Mammary epithelial cell (primary cell): ENCODE measurements at places on chromosomes 16 and 17. TPM values are rescaled to one million over a fixed set of nuclear protein-coding genes. Genes with fewer than 3 reads are reported as not detected.

Gene HSPB9
- total RNA-seq: not detected in 2 replicates

- no peak for DNase-seq
Measured at GRCh38 chr17:19614900-19615299, 33.7 kb upstream of the ALDH3A2 start.

Gene CCL18
- not detected in 2 replicates for total RNA-seq

- DNase-seq: no peak
Measured at GRCh38 chr16:5465714-5466113, 368.1 kb upstream of the EEF2KMT start.

Gene CALB2
- total RNA-seq: 16.7 TPM

DNA sequence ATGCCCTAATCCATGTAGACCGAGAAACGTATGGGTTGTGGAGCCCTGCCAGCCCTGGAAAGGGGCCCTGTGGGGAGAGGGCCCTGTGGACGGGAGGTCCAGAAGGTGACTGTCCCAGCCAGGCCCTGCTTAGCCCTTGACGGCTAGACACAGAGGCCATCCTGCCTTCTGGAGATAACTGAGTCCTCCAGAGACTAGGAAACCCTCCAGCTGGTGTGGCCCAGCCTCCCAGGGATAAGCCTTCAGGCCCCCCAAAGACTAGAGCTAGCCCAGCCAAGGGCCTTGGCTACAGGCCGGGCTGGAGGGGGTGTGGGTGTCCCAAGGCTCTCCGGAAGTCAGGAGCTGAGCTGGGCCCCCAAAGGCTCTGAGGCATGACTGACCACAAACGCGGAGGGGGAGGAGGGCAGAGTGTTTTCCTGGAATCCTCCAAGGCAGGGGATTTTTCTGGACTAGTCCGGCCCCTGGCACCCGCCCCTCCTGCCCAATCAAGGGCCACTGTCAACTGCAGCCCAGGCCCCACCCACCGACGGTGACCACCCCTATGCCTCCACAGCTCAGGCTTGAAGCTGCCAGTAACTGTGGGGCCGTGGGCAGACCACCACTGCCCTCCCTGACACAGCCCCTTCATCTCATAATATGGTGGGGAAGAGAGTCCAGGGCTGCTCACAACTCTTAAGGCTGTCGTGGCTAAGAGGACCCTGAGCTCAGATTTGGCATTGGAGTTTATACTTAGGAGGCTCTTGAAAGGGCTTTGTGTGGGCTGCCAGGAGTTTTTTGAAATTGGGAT, 885 bp upstream of the VASN start:
- DNase-seq: no peak

DNA sequence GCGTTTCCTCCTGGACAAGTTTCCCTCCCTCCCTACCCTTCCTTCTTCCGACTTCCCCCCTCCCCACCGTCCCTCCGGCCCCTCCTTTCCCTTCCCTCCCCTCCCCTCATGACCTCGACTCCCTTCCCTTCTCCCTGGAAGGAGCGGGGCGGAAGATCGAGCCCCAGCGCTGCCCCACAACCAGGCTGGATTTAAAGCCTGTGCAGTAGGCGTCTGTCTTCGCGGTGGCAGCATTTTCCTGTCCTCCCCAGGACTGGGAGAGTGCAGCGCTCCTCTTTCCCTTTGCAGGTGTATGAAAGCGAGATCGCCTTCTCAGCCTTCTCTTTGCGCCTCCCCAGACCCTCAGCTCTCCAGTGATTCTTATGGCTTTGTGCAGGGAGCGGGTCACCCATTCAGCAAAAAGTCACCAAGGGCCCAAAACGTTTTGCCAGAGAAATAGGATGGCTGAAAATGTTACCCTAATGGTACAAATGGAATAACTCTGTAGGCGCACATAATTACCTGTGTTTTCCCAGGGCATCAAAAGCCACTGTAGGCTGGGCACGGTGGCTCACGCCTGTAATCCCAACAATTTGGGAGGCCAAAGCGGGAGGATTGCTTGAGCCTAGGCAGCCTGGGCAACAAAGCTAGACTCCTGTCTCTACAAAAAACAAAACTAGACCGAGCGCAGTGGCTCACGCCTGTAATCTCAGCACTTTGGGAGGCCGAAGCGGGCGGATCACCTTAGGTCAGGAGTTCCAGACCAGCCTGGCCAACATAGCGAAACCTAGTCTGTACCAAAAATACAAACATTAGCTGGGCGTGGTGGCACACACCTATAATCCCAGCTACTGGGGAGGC, 40.8 kb downstream of the SLFN12L start:
- no peak for DNase-seq

DNA sequence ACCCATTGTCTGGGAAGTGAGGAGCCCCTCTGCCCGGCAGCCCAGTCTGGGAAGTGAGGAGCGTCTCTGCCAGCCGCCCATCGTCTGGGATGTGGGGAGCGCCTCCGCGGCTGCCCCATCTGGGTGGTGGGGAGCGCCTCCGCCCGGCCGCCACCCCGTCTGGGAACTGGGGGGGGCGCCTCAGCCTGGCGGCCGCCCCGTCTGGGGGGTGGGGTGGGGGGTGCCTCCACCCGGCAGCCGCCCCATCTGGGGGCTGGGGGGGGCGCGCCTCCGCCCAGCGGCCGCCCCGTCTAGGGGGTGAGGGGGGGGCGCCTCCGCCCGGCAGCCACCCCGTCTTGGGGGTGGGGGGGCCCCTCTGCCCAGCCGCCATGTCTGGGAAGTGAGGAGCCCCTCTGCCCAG, 78.4 kb downstream of the RPGRIP1L start:
- DNase-seq: no peak

GRCh38 chr16:69812688-69813014, 50.5 kb downstream of the WWP2 start:
- no peak for DNase-seq

Gene KRTAP16-1
- not detected in 2 replicates for total RNA-seq

GRCh38 chr17:51455931-51456330, 195.6 kb downstream of the UTP18 start:
- no peak for DNase-seq

DNA sequence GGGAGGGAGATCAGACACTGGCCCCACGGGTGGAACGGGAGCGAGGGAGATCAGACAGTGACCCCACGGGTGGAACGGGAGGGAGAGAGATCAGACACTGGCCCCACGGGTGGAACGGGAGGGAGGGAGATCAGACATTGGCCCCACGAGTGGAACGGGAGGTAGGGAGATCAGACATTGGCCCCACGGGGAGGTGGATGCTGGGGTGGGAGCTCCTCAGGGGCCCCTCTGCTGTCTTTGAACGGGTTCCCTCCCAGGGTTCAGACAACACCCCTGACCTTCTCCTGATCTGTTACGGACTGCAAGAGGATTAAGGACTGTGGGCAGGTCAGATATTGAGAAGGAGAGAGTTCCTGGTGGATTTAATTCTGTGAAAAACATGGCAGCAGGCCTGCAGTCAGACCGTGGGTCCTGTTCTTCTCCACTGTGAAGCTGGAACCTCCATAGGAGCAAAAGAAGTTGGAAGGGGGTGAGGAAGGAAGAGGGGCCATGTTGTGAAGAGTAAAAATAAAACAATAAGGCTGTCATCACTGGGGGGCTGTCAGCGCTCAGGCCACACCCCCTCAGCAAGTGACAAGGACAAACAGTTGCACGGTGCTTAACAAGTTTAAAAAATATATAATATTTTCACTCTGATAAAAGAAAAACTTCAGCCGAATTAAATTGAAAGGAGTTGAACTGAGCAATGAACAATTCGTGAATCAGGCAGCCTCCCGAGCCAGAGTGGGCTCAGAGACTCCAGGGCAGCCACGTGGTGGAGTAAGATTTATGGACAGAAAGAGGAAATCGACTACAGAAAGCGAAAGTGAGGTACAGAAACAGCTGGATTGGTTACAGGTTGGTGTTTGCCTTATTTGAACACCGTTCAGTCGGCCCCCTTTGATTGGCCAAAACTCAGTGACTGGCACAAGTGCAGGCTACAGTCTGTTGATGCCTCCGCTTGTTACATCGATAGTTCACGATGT, 348.7 kb upstream of the TNRC6C start:
- DNase-seq: no peak

Gene GUCY2D
- 0.08 and 0.47 TPM in 2 replicates for total RNA-seq

Gene CACNG5
- not detected for total RNA-seq

Gene CRHR1
- total RNA-seq: not detected

- DNase-seq: no peak
Measured at GRCh38 chr16:52558448-52558847, 11.5 kb upstream of the TOX3 start.
